ENCODE measurements at places on chromosomes 7 and 10.
A peak's percentile ranks its signal among the peaks of the same experiment; 100 is the strongest.

DNA sequence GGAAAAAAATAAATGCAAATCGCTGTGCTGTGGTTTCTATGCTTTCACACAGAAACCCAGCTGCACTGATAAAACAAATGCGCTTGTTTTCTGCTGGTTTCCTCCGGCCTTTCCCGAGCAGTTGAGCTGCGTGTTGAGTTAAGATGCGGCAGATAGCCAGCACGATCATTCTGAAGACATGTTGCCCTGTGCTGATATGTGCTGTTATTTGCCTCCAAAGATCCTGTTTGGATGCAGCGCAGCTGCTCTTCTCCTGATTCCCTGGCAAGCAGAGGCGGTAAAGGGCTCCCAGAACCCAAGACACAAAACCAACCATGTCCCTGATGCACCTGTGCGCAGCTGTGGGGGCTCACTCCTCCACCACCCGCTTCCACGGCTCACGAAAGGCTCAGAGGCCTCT lies 225.4 kb downstream of the PAXIP1 start:
- no peak for DNase-seq

DNA sequence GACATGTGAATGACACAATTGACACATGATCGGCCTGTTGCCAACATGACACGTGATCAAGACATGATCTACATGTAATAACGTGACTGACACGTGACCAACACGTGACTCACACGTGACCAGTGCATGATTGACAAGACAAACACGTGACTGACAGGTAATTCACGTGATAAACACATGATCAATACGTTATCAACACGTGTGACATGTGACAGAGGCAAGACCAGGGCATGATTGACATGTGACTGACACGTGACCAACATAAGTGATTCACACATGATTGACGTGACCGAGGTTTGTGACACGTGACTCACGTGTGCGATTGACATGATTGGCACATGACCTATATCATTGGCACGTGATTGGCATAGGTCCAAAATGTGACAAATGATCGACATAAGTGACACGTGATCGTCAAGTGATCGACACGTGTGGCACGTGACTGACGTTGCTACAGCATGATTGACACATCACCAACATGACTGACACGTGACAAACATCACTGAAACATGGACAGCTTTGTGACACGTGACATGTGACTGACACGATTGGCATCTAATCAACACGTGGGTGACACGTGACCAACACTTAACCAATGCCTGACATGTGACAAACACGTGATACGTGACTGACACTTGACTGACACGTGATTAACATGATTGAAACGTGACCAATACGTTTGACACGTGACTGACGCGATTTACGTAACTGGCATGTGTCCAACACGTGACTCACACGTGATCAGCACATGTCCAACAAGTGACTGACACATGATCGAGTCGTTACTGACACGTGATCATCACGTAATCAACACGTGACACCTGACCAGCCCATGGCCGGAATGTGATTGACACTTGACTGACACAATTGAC lies 23.0 kb downstream of the CRPPA start:
- no peak for DNase-seq

DNA sequence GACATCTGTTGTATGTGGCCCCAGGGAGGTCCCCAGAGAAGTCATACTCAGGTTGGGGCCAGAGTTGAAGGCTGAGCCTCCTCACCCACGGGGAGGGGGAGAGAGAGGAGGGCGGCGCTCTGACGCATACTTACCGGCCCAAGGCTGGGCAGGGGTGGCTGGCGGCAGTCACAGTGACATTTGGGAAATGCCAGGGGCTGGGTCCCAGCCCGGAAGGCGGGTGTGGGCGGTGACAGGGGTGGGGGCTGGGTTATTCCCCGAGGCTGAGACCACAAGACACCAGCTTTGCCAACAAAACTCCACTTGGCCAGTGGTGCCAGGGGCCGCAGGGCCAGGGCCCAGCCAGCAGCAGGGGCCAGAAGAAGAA lies 41.1 kb downstream of the RASGEF1A start:
- DNase-seq = no peak

GRCh38 chr10:114356751-114357514 lies 47.4 kb downstream of the AFAP1L2 start:
- no peak for DNase-seq

GRCh38 chr10:124225467-124226270 lies 132.3 kb upstream of the CHST15 start:
- DNase-seq = no peak

DNA sequence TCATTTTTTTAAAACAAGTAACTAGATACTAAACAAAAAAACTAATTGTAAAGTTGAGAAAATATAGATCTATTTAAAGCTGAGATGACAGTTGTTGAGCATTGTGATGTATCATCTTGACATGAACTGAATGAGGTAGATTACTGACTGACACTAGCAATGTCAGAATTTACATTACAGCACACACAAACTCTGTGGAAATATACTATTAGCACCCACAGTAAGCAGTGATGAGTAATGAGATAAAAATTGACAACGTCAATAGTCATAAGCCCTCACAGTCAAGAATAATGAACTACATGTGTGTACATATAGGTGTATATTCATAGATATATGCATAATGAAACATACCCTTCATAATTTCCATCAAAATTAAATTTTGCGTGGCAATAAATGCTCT lies 368.4 kb downstream of the TFEC start:
- DNase-seq = no peak

DNA sequence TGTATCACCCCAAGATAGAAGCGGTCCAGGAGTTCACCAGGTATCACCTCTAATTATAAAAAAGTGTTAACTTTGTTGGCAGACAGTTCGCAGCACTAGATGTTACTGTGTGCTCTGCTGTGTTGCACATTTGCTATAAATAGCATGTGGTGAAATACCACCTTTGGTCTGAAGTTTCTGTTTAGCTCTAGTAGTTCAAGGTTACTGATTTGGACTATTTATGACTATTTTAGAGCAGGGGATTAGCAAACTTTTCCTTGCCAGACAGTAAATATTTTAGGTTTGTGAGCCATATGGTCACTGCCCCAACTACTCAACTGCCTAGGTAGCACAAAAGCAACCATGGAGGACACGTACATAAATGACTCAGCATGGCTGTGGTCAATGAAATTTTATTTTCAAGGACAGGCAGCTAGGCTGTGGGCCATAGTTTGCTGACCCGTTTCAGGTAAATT lies 16.5 kb downstream of the DENND10 start:
- DNase-seq = no peak

- DNase-seq = no peak
Measured at GRCh38 chr10:49161411-49161997, 26.7 kb downstream of the TMEM273 start.

GRCh38 chr10:104413528-104413927 lies 59.9 kb downstream of the CFAP58 start:
- DNase-seq = no peak

DNA sequence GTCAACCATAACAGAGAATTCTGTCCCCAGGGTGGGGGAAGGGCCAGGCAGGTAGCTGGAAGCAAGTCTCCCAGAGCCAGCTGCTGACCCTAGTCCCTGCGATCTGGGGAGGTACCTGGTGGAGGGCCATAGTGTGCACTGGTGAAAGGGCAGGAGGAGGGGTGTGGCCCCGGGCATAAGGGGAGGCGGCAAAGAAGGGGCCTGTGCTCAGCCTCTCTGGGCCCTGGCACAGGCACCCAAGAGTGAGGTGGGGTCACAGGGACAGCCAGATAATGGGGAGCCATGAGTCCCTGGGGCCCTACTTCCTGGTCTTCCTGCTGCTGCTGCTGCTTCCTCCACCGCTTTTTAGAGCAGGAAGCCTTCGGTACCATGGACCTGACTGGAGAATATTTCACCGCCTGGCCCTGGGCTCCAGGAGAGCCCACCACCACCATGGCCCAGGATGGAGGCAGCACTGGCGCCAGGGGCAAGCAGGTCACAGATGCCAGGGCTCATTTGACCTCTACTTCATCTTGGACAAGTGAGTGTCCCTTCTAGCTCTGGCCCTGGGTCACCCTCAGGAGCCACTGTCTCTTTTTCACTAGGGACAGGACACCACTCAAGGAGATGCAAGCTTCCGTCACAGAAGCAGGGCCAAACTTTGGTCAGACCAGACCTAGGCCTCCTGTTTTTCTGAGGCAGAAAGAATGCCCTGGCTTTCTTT lies at the start of gene ANTXRL:
Gene ANTXRL, plus strand, starts transcription at position 7 of the 703 bp plus-strand sequence. Its CDS starts 266 bp downstream, at position 273.
- no peak for DNase-seq

- DNase-seq = no peak
Measured at GRCh38 chr10:132974886-132975830, 32.8 kb upstream of the CFAP46 start.

- DNase-seq = no peak
Measured at GRCh38 chr7:142968229-142968628, 6.1 kb upstream of the KEL start.

DNA sequence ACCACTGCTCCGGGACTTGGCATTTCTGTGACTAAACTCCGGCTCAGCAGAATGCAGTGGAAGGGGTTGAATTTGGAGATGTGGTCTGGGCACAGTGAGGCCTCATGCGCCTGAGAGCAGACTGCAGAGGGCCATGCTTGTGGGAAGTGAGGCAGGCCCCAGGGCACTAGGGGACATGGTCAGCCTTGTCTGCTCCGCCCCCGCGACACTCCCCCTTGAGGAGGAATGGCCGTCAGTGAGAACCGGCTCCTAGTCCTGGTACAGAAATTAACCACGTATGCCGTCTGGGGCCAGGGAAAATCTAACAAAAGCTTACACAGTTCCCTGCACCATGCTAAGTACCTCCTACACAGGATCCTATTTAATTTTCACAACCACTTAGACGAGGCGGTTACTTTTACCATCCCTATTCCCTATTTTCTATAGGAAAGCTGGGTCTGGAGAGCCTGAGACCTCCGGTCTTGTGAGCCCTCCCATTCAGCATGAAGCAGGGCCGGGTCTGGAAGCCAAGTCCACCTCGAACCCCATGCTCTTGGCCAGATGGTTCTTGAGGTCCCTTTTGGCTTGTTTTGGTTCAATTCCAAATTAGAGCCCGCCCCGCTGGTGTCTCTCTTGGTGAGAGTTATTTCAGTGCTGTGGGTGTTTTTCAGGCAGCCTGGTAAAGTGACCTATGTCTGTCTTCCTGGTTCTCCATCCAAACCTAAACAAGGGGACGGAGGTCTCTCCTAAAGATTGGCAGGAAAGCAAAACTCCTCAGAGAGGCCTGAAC lies 87.7 kb upstream of the PITRM1 start:
- no peak for DNase-seq

GRCh38 chr10:3186368-3186767 lies 13.8 kb upstream of the PITRM1 start:
- DNase-seq = no peak

GRCh38 chr7:137454767-137455166 lies 111.2 kb upstream of the PTN start:
- DNase-seq = no peak

DNA sequence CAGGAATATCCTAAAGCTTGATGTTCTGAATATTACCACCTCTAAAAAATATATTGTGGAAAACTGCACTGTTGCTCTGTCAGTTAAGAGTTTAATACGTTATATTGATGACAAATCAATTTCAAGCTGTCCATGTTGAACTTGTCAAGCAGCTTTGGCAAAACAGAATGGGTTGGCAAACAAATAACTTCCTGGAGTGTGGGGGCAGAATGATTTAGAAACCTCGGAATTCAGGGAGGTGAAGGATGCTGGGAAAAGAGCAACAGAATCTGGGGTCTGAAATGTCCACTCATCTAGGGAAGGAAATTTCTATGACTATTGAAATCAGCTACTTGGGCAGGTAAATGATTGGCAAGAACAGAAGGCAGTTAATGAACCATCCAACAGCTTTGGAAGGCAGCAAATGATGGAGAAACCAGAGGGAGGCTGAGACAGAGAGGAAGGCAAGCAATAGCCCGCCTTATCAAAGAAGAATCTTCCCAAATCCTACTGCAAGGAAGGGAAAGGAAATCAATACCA lies 95.1 kb upstream of the PALS2 start:
- DNase-seq = no peak

GRCh38 chr7:98293746-98294145 lies 12.3 kb downstream of the BRI3 start:
- DNase-seq = no peak

- DNase-seq = no peak
Measured at GRCh38 chr10:29648983-29649268, 14.2 kb upstream of the SVIL start.

DNA sequence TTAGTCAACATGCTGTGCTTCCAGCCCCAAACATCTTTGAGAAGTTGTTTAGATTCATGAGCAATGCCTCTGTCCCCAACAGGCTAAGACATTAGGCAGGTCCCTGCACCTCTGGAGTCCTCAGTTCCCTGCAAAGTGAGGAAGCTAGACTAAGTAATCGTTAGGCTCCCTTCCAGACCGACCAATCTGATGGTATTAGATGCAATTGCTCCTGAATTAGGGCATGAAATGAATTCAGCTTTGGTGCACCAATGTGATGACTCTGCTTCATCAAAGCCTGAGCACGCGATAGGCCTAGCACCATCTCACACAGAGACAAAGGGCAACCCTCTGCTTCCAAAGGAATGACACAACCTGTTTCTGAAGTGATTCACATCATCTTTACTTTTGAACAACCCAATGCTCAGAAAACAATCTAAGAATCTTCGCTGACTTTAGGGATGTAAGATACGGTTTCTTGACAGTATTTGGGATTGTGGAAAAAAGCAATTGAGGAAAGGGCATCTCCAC lies 723 bp upstream of the TES start:
- DNase-seq = no peak

- DNase-seq = no peak
Measured at GRCh38 chr10:77498210-77498609, 139.4 kb downstream of the KCNMA1 start.

DNA sequence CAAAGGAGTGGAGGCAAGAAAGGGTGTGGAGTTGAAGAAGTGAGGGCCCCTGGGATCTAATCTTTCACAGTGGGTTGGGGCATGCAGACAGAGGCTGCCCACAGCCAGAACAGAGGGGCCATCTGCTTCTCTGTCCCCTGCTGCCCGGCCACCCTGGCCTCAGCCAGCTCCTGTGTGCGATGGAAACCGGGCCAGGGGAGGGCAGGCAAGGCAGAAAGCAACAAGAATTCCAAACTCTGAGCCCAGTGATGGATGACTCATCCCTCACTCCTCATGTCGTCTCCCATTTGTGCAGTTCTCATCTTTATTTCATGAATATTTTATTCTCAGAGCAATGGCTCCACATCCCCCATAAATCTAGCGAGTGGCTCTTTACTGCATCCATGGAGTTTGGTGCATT lies 757.1 kb downstream of the GRID1 start:
- no peak for DNase-seq

- DNase-seq = no peak
Measured at GRCh38 chr7:123122916-123123315, 76.9 kb downstream of the SLC13A1 start.

GRCh38 chr7:88758381-88759229 lies 895 bp upstream of the ZNF804B start:
- DNase-seq = no peak

DNA sequence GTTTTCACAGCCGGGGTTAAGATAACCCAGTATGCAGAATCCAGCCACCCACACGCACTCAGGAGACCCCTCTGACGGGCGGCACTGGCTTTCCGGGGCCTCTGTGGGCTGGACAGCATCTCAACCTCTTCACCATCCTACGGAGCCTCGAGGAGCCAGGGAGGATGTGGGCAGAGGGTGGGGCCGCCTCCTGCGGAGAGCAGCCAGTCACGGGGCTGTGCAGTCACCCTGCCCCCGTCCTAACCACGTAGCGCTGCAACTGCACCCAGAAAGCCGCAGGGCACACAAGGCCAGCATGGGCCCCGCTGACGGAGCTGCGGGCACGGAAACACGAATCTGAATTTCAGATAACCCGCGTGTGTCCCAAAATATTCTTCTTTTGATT lies 270.3 kb downstream of the ELFN1 start:
- peak; percentile 80 for DNase-seq

- DNase-seq = no peak
Measured at GRCh38 chr7:106369352-106369751, 84.6 kb upstream of the NAMPT start.

GRCh38 chr10:69976795-69977546 lies 75.7 kb upstream of the MACROH2A2 start:
- no peak for DNase-seq

Measured in NCI-H510A (cell line).